ENCODE measurements at places on chromosomes 3 and 15.

GRCh38 chr3:167861649-167862048, 126.1 kb downstream of the SERPINI1 start:
- no peak for DNase-seq

DNA sequence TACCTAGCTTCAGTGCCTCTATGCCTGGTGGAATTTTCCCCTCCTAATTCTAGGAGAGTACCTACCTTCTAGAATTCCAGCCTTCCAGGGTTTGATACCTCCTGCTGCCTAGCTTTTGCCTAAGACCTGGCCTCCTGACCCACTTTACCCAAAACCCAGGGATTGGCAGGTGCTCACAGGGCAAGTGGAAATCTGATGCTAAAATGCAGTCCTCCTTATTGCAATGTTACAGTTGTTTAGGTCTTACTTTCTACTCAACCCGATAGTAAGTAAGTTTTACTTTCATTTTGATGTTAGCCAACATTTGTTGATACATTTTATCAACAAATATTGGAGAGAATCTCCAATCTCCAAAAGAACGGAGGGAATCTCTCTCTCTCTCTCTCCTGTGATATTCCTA, 275.9 kb downstream of the DOCK3 start:
- no peak for DNase-seq

DNA sequence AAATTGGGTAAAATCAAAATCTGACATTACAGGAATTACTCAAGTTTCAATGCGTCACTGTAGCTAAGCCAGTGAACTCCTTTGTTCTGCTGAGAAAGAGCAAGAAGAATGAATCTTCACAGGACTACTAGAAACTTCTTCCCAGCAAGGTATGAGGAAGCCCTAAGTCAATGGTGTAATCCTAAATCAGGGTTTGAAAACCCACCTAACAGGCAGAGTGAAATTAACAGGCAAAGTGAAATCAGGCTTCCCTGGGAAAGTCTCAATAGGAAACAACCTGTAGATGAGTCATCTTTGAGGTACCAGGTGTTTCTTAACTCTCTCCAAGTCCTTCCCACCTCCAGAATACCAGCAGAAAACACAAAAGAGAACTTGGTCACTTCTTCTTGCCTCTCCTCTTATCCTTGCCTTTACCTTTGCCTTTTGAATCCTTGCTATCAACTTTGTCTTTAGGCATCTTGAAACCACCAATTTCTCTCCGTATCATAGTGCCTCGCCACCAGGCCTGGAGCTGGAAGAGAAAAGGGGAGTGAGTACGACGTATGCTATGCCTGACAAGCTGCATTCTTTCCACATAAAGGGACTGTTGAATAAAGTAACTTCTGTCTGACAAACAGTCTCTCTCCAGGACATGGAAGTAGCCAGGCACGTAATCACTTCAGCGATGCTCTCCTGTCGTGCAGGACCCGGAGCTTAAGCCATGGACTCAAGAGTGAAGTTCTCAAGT, 60.6 kb upstream of the RPL35A start:
- no peak for DNase-seq

DNA sequence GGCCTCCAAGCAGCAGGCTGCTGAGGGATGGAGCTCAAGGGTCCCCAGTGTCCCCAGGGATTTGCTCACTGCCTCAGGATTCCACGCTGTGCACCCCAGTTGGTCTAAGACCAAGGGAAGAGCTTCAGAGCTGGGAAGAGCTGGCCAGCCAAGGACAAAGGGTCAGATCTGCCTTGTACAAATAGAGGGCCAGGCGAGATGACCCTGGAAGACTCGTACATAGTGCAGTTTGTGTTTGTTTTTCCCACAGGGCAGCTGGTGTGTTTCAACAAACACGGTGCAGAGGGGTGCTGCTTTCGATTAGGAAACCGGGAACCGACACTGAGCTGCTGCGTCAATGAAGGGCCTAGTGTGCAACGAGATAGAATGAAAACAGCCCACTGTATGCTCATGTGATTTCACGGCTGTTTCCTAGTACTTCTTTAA, 56.1 kb upstream of the TRPM1 start:
- DNase-seq = peak; percentile 29

- peak; percentile 52 for DNase-seq
Observed at GRCh38 chr3:38834110-38834509, 18.1 kb upstream of the SCN10A start.

- no peak for DNase-seq
Observed at GRCh38 chr15:46088486-46089445, 453.9 kb downstream of the SQOR start.

GRCh38 chr3:40299130-40299720, 10.3 kb upstream of the EIF1B start:
- DNase-seq = no peak

GRCh38 chr3:177642042-177642803, 444.9 kb upstream of the TBL1XR1 start:
- no peak for DNase-seq

GRCh38 chr15:42623951-42624350, 48.5 kb downstream of the STARD9 start:
- no peak for DNase-seq

DNA sequence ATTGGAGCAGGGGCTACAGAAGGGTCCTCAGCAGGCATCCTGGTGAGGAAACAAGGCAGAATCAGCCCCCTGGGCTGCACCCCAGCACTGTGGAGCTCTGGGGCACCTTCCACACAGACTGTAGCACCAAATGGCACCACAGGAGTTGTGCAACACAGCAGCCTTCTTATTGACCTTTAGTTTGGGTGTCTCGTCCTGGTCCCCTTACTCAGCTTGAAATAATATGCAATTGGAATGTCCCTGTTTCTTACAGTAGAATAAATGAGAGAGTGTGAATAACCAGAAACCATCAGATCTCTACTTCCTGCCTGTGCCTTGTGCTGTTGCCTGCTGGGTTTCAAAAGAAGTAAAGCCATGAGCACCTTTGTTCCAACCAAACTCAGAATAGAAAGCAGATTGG, 44.5 kb downstream of the RPLP1 start:
- DNase-seq = no peak

GRCh38 chr3:58241306-58242044, 3.9 kb downstream of the ABHD6 start:
- DNase-seq = no peak

DNA sequence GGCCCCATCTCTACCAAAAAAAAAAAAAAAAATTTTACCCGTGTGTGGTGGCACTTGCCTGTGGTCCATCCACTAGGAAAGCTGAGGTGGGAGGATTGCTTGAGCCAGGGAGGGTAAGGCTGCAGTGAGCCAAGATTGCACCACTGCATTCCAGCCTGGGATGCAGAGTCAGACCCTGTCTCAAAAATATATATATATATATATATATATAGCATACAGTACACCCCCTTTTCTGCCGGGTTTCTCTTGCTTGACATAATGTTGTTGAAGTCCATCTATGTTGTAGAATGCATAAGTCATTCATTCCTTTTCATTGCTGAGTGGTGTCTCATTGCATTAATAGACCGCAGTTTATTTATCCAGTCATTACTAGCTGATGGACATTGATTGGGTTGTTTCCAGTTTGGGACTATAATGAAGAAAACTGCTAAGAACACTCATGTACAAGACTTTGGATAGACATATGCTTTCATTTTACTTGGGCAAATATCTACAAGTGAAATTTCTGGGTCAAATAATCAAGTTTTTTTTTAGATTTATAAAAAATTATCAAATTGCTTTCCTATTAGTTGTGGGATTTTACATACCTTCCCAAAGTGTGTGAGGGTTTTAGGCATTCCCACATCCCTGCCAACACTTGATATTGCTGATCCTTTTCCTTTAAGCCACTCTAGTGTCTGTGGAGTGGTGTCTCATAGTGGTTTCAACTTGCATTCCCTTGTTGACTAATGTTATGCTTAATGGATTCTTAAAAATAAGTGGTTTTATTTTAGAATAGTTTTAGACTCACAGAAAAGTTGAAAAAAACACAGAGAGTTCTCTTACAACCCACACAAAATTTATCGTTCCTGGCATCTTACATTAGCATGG, 2.1 kb upstream of the PRR20G start:
- no peak for DNase-seq

DNA sequence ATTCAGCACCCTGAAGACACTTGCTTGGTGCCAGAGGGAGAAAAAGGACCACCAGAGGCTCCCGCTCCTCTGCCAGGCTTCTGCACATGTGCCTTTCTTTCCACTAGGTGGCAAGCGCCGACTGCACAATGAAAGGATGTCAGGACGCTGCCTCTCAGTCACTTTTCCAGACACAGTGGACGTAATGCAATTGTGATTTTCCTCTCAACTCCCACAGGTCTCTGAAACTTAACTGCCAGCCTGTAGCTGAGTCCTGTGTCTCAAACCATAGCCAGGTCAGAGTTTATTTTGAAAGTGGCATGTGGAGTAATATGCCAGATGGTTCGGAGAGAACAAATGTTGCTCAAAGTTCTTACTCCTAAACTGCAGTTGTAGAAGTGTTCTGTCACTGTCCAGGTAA, 162.9 kb downstream of the ITPR1 start:
- peak; percentile 73 for DNase-seq

DNA sequence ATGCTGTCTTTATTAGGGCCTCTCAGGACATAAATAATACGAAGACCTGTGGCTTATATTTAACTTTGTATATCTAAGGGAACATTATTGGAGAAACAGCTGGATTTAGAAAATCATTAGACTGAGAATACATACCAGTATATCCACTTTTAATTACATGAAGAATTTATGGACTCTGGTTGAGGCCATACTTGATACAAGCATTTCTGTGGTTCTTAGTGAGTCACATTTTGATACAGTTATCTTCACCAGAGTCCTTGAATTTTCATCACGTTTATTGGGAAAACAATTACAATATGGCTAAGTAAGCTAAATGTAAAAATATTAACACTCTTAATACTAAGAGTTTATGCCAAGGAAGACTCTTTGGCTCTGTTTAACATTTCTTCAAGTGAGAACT, 9.9 kb downstream of the KIF23 start:
- no peak for DNase-seq

DNA sequence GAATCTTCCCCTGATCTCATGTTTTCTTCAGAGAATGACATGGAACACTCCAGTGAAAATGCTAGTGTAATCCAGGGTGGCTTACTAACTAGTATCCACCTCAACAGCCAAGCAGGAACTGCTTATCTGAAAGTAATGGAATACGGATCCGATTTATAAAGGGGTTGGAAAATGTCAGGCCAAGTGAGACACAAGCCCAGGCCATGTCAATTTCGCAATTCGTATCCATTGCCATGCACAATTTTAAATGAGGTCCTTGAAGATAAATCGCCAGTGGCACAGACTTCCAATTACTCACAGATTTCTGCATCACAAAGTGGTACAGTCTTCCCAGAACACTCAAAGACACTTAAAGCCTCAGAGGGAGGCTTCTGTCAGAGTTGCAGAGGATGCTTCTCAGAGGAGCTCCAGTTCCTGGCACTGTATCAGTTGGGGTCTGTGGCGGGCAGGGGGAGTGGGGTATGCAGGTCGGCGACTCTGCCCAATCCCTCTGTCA, 16.5 kb upstream of the FAM240A start:
- DNase-seq = no peak

DNA sequence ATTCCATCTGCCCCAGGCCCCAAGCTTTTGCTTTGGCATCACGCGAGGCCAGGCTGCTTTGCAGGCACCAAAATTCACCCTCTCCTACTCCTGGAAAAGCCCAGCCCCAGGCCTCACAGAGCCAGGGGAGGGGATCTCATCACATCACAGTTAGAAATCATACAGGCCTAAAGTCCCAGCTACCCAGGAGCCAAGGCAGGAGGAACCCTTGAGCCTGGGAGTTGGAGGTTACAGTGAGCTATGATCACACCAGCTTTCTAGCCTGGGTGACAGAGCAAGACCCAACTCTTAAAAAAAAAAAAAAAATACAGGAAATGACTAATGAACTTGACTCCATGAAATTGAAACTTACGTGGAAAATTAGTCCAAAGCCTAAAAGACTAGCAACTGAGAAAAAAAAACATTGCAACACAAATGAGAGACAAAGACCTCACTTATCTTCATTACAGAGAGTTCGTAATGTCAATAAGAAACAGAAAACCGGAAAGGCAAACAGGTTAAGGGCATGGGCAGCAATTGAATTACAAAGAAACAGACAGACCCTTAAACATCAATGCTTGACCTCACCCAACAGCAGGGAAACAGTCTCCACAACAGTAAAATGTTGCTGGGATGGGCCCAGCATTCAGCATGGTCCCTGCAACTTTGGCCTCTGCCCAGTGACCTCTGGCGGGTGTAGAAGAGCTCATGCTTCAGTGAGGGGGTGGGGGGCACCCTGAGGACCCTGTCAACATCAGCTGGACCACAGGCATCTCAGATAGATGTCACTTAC, 151.5 kb downstream of the LRRK1 start:
- peak; percentile 21 for DNase-seq

DNA sequence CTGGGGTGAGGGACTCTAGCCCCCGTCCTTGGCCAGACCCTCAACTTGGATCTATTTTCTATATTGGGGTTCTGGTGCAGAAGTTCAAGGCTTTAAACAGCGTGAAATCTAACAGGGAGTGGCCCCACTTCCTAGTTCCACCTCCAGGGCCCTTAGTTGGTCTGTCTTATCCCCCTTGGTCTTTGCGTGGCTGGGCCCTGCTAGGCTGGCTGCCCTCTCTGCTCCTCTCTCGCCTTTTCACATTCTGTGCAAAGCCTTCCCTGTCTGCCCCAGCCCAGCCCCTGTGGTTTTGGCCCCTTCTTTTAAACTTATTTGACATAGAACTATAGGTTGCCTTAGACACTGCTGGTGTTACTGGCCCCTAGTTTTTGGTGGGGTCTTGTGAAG, 5.6 kb downstream of the PPCDC start:
- no peak for DNase-seq

- no peak for DNase-seq
Observed at GRCh38 chr3:36891701-36892160, 53.1 kb downstream of the TRANK1 start.

GRCh38 chr15:78977091-78977571, 32.3 kb upstream of the CTSH start:
- no peak for DNase-seq

- no peak for DNase-seq
Observed at GRCh38 chr3:110562621-110563020, 509.0 kb upstream of the NECTIN3 start.

- no peak for DNase-seq
Observed at GRCh38 chr3:72432246-72432645, 416.0 kb downstream of the SHQ1 start.

DNA sequence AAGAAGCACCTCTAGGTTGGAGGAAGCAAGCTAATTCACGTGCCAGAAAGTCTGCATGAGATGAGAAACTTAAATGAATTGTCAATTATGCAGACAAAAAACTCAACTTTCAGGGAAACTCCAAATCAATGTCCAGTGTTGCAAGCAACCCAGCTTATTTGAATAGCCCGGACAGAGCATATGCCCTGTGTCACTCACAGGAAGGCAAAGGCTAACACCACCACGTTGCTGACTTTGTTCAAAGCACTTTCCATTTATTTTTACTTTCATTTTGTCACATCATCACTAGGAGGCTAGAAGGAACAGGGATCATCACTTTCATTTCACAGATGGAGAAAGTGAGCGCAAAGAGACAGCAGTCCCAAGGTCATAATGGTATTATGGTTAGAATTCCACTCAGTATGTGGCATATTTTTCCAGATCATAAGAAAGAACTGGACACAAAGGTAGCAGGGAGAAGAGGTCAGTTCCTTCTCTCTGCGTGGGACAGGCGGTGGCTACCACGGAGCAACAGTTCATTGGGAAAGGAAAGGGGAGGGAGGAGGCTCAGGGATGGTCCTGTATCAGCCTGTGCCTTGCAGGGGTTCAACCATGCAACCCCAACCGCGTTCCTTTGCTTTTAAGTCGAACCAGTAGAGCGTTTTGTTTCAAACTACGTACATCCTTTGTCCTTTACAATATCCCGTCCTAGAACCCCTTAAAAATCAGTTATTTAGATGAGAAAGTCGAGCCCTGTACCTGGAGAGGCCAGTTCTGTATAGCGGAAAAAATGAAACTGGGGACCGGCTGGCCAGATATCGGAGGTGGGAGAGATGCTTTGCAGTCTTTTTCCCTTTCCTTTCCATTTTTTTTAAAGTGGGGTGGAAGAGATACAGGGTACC, 1.1 kb downstream of the HEG1 start:
- DNase-seq = no peak
